Smooth muscle cell of bladder (primary cell): ENCODE measurements at places on chromosomes 11 and 22. TPM values are rescaled to one million over a fixed set of nuclear protein-coding genes. Genes with fewer than 3 reads are reported as not detected.

The DLG2 gene
- 0.85 and 1.6 TPM in 2 replicates for total RNA-seq

The OR2AG1 gene
- not detected in 2 replicates for total RNA-seq

The MEI1 gene
- total RNA-seq: 0.46 and 1.1 TPM in 2 replicates

The PRDX5 gene
- 402 and 434 TPM in 2 replicates for total RNA-seq

The OR52A1 gene
- not detected in 2 replicates for total RNA-seq

The FBLN1 gene
- total RNA-seq: 118 and 184 TPM in 2 replicates

The RFPL1 gene
- total RNA-seq: not detected in 2 replicates

The SERPING1 gene
- total RNA-seq: 4.7 and 10.8 TPM in 2 replicates

The CFAP300 gene
- 11.0 and 12.1 TPM in 2 replicates for total RNA-seq

The BTG4 gene
- total RNA-seq: not detected in 2 replicates

The GSTT2B gene
- total RNA-seq: 7.0 and 7.2 TPM in 2 replicates

The KIRREL3 gene
- total RNA-seq: 0.28 and 1.5 TPM in 2 replicates

The OR52N4 gene
- total RNA-seq: not detected in 2 replicates

The H19 gene
- 1.7 and 64.3 TPM in 2 replicates for total RNA-seq
